ENCODE measurements at places on chromosomes 2 and 18. TPM values are rescaled to one million over a fixed set of nuclear protein-coding genes. Genes with fewer than 3 reads are reported as not detected.

Gene BMP10
- not detected for total RNA-seq

Gene ANKAR
- total RNA-seq, result 3.7 TPM

Gene MAL
- total RNA-seq, result not detected

Gene C1QL2
- total RNA-seq, result not detected

Gene TM4SF20
- total RNA-seq, result not detected
